ENCODE measurements at places on chromosomes 2 and 18.

GRCh38 chr18:41713969-41714825 lies 240.8 kb upstream of the PIK3C3 start:
- DNase-seq = no peak

DNA sequence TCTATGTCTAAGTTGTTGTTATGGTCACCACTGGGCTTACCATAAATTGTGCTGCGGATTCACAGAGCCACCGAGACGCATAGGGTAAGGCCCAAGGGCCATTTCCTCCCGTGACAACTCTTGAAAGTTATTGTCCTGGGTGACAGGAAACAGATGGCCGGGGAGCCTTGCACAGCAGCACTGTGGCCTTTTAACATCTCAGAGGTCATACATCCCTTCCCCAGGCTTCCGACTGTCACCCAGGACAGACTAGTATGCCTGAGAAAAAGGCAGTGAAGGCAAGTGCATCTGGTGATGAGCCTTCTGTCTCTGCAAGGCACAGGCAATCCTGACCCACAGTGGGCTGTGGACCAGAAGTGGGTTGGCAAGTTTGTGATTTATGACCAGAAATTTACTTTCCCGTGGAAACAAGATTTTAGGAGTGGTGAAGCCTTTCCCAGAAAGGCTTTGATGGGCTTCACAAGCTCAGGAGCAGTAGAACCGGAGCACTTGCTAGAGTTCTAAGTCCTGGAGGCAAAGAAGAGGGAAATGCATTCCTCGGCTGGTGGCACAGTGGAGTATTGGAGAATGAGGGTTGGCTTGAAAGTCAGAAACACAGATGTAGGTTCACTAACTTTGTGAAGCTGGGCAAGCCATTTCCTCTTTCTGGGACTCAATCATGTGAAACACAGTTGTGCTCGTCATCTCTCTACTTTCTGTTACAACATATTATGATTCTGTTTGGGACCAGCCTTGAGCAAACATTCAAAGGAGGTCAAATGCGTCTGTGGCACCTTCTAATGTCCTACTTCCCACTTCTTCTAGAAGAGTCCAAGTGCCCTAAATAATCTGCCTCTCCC lies 2.0 kb upstream of the CAPN14 start:
- no peak for DNase-seq

DNA sequence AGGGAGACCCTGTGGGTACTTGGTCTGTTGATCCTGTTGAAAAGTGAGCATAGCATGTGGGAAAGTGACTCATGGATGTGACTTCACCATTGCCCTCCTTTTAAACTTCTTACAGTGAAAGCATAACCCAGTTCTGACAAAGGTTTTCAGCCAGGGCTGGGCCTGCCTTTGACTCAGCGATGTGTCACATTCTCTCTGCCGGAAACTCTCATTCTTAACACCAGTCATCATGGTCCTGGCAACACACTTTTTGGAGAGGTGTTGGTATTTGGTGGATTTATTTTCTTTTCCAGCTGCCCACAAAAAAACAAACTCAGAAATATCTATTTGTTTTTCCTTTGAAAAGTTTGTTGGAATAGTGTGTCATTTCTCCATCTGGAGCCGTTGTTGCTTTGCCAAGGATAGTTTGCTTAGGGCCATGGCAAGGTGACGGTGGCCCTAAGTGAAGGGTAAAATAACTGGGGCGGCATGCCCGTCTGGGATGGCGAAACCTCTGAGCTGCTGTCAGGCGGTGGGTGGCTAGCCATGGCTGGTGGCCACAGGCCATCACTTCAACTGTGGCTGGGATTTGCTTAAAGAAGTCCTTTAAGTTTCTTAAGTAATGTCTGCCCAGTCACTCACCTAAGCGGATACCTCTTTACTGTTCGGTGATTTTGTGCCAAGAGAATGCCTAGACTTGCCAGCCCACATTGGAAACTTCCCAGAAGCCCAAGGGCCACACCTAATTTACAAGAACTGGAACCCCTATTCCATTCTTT lies 123.3 kb downstream of the LTBP1 start:
- no peak for DNase-seq

- DNase-seq = no peak
Observed at GRCh38 chr18:42177390-42177789, 222.4 kb downstream of the PIK3C3 start.

DNA sequence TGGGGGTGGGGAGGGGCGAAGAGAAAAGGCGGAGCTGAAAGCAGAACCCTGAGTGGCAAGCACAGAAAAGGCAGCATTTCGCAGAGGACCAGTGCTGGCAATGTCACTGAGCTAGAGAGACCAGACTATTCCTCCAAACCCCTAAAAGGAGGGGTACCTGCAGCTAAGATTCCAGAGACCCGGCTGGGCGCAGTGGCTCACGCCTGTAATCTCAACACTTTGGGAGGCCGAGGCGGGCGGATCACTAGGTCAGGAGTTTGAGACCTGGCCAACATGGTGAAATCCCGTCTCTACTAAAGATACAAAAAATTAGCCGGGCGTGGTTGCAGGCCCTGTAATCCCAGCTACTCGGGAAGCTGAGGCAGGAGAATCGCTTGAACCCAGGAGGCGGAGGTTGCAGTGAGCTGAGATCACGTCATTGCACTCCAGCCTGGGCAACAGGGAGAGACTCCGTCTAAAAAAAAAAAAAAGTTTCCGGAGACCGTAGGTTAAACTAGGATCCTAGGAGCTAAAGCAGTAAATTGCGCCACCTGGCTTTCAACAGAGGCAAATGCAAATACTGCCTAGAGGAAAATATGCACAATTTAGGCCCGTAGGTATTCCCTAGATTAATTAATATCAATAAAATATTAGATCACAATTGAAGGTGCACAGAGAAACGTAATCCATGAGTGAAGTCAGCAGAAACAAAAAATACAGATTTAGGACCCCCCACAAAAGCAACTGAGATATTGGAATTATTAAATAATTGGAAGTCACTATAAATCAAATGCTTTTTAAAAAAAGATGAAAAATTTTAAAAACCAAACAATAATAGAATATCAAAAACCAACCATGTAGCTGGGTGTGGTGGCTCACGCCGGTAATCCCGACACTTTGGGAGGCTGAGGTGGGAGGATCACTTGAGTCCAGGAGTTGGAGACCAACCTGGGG lies 4.9 kb downstream of the UCN start:
- DNase-seq = no peak

DNA sequence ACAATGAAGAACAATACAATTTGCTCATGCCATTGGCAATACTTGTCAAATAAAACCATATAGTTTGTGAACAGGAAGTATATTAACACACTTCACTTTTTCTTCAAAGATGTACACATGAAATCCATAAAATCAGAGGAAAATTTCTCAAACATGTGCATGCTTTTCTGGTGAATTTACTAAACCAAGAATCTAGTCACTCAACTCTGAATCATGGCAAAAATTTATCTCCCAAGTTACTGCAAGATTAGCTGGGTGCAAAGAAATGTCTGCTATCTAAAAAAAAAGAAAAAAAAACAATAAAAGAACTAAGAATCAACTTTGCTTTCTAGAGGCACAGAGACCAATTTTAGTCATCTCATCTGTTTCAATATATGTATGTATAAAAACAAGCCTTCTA lies 419.2 kb downstream of the NR4A2 start:
- no peak for DNase-seq

GRCh38 chr18:63374540-63374939 lies 7.5 kb upstream of the KDSR start:
- DNase-seq = no peak

DNA sequence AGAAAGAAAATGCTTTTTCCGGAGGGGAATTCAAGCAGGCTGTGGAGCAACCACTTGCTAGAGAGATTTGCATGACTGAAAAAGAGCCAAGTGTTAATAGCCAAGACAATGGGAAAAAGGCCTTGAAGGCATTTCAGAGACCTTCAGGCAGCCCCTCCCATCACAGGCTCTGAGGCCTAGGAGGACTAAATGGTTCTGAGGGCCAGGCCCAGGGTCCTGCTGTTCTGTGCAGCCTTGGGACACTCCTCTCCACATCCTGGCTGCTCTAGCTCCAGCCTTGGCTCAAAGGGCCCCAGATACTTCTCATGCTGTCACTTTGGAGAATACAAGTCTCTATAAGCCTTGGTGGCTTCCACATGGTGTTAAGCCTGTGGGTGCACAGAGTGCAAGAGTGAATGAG lies 81.8 kb downstream of the B3GNT2 start:
- no peak for DNase-seq

- peak; percentile 7 for DNase-seq
Observed at GRCh38 chr2:207073801-207074678, 91.7 kb downstream of the KLF7 start.

GRCh38 chr2:210072922-210073509 lies 70.6 kb downstream of the RPE start:
- DNase-seq = no peak

GRCh38 chr18:44909191-44909719 lies 228.6 kb downstream of the SETBP1 start:
- DNase-seq = no peak

GRCh38 chr2:65940856-65941255 lies 494.1 kb upstream of the MEIS1 start:
- no peak for DNase-seq

GRCh38 chr2:3617198-3617890 lies 22.4 kb downstream of the COLEC11 start:
- no peak for DNase-seq

- DNase-seq = no peak
Observed at GRCh38 chr2:32768387-32769174, 140.7 kb downstream of the TTC27 start.

DNA sequence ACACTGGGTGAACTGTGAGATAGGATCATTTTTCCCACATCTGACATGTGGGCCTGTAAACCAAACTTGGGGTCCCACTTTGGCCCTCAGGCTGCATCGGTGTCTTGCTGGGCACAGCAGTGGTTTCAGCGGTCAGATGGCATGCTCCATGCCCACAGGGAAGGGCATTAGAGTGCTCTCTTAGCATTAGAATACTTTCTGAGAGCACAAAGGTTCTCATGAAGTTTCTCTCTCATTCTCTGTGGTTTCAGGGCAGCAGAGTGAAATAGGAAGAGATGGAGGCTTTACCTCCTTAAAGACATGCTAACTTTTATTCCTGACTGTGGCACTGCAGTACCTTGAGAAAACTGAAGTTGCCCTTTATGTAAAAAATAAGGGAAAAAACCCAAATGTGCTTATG lies 36.6 kb upstream of the GATA6 start:
- DNase-seq = no peak

DNA sequence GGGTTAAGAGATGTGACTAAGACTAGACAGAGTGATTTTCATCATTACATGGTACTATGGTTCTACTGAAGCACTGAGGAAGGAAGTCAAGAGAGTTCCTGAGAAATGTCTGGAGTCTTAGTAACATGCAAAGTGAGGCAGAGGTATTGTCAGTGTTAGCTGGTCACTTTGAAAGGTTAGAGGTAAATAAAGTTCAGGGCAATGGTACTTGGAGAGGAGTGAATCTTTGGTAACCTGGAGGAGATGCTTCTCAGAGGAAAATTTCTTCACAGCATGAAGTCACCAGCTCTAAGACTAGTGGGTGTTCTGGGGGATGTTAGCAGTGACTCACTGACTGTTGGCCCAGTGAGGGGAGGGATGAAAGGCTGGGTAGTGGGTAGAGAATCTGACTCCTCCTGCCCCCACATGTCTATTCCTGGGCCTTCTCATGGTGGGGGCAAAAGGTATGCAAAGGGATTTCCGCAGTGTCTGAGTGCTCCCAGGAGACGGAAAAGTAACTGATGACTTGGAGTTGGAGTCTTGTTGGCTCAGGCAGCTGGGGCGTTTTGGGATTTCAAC lies 23.3 kb upstream of the IL1RN start:
- no peak for DNase-seq

DNA sequence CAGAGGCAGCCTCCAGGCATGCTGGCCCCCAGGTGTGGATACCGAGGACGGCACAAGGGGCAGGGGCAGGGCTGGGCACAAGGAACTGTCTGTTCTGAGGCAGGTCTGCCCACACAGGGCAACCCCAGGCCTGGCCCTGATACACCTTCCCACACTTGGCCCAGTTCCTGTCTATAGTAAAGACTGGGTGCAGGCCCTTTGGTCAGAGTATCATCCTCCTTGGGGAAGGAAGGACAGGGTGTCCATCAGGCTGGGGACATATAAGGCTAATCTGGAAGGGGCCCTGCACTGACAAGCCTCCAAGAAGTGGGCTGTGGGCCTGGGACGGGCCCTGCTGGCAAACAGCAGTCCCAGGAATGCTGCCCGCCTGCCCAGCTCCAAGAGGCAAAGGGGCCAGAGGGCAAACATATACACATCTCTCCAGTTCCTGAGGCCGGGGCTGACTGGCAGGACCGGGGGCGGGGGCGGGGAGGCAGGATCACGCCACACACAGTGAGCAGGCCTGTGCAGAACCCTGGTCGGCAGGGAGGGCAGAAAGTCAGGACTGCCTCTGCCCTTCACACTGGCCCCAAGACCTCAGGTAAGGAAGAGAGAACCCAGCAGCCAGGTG lies 18.9 kb downstream of the SDC1 start:
- no peak for DNase-seq

DNA sequence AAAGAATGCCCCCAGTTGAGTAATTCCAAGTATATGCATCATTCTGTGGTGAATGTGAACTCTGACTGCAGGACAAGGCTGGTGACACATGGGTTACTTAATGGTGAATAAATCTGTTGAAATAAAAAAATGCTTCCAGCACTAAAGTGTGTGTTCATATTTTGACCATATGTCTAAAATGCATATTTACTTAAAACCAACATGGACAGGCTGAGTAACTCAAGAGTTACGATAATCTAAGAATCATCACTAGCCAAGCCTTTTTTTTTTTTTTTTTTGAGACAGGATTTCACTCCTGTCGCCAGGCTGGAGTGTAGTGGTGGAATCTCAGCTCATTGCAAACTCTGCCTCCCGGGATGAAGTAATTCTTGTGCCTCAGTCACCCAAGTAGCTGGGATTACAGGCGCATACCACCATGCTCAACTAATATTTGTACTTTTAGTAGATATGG lies 47.1 kb upstream of the CCBE1 start:
- no peak for DNase-seq

- no peak for DNase-seq
Observed at GRCh38 chr18:3015204-3015592, 2.3 kb upstream of the LPIN2 start.

DNA sequence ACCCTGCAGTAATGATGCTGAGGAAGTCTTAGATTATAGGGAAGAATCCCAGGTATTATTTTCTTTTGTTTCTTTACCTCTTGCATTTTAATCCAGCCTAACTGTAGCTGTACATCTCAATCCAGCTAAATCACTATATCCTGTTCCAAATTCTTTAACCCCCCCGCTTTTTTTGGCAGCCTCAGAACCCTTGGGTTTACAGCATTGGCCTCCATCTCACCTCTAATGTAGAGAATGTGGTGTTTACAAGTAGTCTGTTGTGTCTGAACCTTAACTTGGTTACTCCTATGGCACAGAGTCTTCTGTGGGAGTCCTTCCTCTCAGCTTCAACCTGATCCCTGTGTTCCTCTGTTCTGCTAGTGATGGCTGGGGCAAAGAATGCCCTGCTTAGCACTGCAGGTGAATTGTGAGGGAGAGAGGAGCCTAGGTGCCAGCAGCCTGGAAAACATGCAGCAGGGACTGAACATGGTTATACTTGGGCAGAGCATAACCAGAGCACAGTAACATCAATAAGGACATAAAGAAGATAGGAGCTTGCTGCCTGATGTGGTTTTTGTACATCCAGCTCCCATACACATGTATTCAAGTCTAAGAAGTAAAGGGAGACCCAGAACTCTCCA lies 130.2 kb downstream of the FAM124B start:
- no peak for DNase-seq

All from activated CD8-positive, alpha-beta memory T cell treated with anti-CD3 and anti-CD28 coated beads for 4 hours (primary cell).